ENCODE measurements at places on chromosomes 12 and 14.

DNA sequence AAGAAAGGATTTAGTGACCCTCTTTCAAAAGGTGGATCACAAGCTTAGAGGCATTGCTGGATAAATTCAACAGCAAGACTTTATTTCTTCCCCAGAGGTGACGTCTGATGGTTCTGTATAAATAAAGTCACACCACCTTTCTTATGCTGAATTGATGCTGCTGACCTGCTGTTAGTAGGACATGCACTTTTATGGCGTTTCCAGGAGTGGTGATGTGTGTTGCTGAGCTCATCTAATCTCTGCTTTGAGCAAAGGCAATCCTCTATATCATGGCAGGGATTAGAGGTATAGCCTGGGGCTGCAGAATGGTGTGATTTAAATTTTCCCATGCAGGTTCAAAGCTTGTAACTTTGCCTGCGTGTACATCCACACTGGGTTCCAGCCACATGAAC is 94.9 kb downstream of the ETV6 start:
- no peak for DNase-seq

DNA sequence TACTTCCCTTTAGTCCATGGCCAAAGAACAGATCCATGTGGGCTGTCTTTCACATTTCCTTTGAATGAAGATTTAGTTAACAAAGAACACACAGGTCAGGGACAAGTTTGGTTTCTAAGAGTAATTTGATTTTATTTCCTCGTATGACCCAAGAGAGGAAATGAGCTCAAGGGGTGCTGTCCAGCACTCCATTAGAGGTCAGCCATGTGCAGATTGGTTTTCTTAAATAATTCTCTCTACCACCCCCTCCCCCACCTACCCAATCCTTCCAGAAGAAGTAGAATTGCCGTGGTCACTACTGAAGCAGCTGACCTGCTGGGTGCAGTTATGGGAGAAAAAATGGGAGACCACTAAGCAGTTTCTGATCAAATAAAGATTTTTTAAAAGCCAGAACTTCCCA is 13.9 kb upstream of the OAS1 start:
- DNase-seq, result no peak

GRCh38 chr12:92759634-92760268 is 57.0 kb downstream of the PLEKHG7 start:
- no peak for DNase-seq

DNA sequence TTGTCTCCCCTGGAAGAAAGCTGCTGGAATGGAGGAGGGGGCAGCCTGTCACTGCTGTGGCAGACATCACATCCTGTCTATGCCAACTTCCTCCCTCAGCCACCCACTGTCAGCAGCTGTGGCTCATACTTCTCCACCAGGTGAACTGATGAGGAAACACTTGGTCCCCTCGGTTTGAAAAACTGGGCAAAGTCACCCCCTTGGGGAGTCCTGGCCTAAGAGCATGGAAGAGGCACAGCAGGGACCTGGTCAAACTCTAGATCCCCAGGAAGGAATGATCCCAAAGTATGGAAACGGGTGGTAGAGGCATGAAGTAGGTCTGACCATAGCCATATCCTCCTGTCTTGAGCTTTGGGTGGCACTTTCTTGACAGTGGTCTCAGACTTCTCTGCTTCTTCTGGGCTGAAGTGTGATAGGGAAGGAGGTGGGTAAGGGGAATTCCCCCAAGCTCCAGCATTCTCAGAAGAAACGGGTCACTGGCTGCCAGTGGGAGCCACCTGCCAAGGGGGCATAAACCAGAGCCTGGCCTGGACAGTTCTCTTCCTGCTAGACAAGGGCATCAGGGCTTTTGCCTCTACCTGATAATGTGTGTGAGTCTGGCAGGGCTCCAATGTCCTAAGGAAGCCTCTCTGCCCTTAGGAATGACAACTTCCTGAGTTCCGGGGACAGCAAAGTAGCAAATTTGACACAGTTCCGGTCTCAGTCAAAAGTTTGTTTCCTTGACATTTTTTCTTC is 36.0 kb downstream of the FMNL3 start:
- no peak for DNase-seq

GRCh38 chr12:25433581-25434325 is 119.3 kb downstream of the LMNTD1 start:
- no peak for DNase-seq

All from Panc1 (cell line).